Activated T-helper 1 cell treated with anti-CD3 and anti-CD28 coated beads, Interleukin-12 subunit alpha, Interleukin-12 subunit beta, Interleukin-2, Interleukin-4 antibody, amounts not matched to agents 30 ng/mL and 10 ng/mL and 1 ng/mL, durations not matched to agents 14 hours and 24 hours and 36 hours (primary cell): ENCODE measurements at places on chromosomes 12 and 14. TPM values are rescaled to one million over a fixed set of nuclear protein-coding genes. Genes with fewer than 3 reads are reported as not detected.

DNA sequence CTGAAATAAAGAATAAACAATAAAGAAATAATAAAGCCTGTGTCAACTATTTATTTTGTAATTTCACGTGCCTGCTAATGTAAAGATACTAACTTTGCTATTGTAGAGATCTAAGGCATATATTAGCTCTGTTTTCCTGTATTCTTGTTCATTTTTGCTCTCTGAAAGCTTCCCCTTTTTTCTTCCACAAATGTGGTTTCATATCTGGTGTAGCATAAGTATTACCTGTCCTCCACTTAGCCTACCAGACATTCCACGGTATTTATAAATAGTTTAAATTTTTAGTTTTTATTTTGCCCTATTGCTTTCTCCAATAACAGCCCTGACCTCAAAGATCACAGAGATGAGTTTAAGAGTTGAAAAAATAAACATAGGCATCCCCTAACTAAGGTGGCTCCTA, 92.6 kb upstream of the ATP2B1 start:
- no peak for DNase-seq
- no peak overlapping the region for H3K27ac ChIP-seq
- peaks cover 1% of the 10 kb centered on the region for H3K27me3 ChIP-seq
- no peaks in the 10 kb centered on the region for H3K36me3 ChIP-seq
- H3K4me1 ChIP-seq: no peaks in the 10 kb centered on the region

- no peaks in the 10 kb centered on the region for H3K4me1 ChIP-seq
- H3K27ac ChIP-seq: no peak overlapping the region
- no peaks in the 10 kb centered on the region for H3K36me3 ChIP-seq
- no peak overlapping the region for H3K4me3 ChIP-seq
- no peaks in the 10 kb centered on the region for H3K27me3 ChIP-seq
These were observed 1500.2 kb upstream of the FLRT2 start for GRCh38 chr14:84029720-84030119.

DNA sequence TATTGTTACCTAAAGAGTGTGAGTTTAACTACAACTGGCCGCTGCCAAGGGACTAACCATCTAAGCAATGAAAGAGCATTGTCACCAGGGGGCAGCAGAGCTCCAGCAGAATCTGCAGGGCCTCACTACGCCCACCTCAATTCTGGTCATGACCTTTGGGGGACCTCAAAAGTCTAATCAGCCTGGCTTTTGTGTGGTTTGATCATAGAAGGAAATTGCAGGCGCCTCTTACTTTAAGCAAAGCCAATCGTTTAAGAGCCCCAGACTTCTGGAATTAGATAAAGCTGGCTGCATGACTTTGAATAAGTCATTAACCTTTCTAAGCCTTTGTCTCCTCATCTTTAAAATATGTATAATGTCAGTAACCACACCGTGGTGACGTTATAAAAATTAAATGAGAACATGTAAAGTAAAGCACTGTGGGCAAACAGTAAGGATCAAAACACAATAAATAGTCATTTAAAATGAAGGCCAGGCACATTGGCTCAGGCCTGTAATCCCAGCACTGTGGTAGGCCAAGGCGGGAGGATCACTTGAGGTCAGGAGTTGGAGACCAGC, 58.6 kb downstream of the TBX3 start:
- no peaks in the 10 kb centered on the region for H3K4me1 ChIP-seq
- no peaks in the 10 kb centered on the region for H3K36me3 ChIP-seq
- no peak overlapping the region for H3K27ac ChIP-seq
- DNase-seq: no peak
- no peak overlapping the region for H3K4me3 ChIP-seq
- no peaks in the 10 kb centered on the region for H3K27me3 ChIP-seq

DNA sequence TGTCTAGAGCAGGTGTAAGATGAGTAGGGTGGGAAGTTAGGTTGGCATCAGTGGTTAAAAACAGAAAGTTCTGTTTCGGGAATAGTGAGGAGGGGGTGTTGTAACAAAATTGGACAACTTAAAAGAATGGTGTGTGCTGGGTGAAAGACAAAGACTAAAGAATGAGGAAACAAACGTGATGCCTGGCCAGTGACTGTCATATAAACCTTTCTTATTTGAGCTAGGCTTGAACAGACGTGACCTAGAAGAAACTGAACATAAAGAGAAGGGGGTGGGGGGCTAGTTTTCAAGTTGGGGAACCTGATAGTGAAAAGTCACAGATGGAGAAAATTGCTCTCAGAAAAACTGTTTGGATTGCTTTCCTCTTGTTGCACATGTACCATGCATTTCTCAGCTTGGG, 39.6 kb downstream of the RAD52 start:
- peak overlapping the region; percentile 2 for H3K27ac ChIP-seq
- H3K36me3 ChIP-seq: peaks cover 58% of the 10 kb centered on the region
- no peak overlapping the region for H3K4me3 ChIP-seq
- H3K27me3 ChIP-seq: no peaks in the 10 kb centered on the region

- H3K36me3 ChIP-seq: no peaks in the 10 kb centered on the region
- DNase-seq: no peak
- H3K27ac ChIP-seq: no peak overlapping the region
- peaks cover 8% of the 10 kb centered on the region for H3K27me3 ChIP-seq
These were observed 5.4 kb downstream of the JAG2 start for GRCh38 chr14:105163040-105163742.

- no peaks in the 10 kb centered on the region for H3K27me3 ChIP-seq
- H3K27ac ChIP-seq: peak overlapping the region; percentile 99
- no peak for DNase-seq
- peaks cover 25% of the 10 kb centered on the region for H3K36me3 ChIP-seq
- peaks cover 29% of the 10 kb centered on the region for H3K4me1 ChIP-seq
- peak overlapping the region; percentile 96 for H3K4me3 ChIP-seq
These were observed 612 bp upstream of the SLC25A3 start for GRCh38 chr12:98592825-98593322.

Gene PGF
- total RNA-seq: 0.22 and 0.41 TPM in 2 replicates
